ENCODE measurements at places on chromosomes 12 and 14.

DNA sequence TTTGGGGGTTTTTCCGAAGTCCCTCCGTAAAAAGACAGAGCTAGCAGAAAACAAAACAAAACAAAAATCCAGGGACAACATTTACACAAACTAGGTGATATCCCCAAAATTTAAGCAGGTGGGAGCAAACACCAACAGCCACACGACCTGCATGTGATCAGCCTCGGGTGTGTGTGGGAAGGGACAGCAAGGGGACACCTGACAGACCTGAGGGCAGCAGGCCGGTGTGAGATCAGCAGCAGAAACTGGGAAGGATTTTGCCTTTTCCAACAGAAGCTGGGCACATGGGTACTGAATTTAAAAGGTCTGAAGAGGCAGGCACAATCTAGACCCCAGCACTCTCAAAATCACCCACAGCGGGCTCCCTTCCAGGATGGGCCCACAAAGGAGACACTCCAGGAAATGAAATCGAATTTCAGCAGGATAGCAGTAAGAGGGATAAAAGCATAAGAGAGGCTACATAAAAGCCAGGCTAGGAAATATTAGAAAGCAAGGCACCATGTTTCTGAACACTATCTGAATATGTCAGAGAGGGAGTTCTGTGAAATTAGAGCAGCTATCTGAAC, 36.5 kb upstream of the SELPLG start:
- no peak for DNase-seq

DNA sequence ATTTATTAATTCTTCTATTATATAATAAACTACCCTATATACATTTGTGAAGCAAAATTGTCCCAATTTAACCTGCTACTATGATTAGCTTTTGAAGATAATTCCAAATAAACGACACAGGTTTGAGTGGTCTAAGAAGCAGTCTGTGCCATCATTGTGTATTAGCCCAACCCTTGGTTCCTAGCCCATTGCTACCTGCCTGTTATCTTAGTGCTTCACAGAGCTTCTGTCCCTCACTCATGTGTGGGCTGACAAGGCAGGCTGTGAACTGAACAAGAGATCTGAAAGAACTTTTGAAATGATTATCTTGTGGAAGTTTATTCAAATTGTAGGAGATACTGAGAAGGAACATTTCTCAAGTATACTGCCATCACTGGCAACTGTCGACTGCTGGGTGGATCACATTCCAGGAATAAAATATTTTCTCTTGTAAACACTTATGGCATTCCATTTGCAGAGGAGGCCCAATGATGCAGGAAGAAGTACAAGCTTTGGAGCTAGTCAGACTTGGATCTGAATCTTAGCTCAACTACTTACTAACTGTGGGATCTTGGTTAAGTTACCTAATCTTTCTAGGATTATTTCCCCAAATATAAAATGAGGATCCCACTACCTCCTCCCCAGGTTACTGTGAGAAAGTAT, 7.8 kb upstream of the MTERF2 start:
- DNase-seq: no peak

- no peak for DNase-seq
Measured at GRCh38 chr12:77151030-77151429, 85.7 kb upstream of the E2F7 start.

- DNase-seq: no peak
Measured at GRCh38 chr14:26873362-26873960, 275.6 kb upstream of the NOVA1 start.

GRCh38 chr14:35362911-35363374, 41.6 kb downstream of the NFKBIA start:
- DNase-seq: no peak

- DNase-seq: no peak
Measured at GRCh38 chr14:31590206-31590605, 29.0 kb downstream of the NUBPL start.

DNA sequence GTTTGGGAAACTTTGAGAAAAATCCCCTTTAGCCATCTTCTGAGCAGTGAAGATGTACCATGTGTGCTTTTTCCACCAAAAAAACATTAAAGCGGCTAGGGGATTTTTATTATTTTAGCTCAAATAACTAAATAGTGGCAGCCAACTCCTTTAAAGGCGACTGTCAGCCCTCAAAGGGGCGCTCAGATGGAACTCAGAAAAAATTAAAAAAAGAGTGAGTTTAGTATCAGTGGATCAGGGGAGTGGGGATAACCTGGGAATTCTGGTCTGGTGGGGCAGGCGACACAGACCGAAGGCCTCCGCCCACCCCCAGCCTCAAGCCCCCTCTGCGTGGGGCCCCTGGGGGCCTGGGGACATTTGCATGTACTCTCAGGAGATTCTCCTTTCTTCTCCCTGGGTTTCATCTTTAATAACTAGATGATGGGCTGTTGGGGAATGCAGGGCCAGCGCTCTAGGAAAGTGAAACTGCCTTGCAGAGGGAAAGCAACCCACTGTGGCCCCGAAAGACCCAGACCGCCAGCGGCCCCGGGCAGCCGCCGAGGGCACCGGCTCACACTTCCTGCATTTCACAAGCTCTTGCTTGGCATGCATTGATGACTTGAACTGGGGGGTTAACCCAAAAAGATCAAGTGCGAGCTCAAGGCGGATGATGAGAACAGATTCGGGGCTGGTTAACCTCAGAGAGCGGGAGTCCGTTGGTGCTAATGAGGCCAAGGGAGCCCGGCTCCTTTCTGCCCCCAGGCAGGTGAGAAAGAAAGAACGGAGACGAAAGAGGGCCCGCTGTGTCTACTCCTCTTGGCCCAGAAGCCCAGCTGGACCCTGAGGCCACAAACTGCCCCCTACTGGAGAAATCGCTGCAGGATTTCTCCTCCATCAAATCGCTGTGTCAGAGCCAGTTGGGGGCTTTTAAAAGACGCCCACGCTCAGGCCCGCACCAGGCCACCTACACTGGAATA, 7.3 kb upstream of the BATF start:
- peak; percentile 41 for DNase-seq

GRCh38 chr12:82314406-82314892, 43.7 kb downstream of the CCDC59 start:
- no peak for DNase-seq

- DNase-seq: no peak
Measured at GRCh38 chr12:92436856-92437255, 265.9 kb upstream of the PLEKHG7 start.

GRCh38 chr14:49461529-49462401, 124.4 kb downstream of the RPS29 start:
- DNase-seq: peak; percentile 83

DNA sequence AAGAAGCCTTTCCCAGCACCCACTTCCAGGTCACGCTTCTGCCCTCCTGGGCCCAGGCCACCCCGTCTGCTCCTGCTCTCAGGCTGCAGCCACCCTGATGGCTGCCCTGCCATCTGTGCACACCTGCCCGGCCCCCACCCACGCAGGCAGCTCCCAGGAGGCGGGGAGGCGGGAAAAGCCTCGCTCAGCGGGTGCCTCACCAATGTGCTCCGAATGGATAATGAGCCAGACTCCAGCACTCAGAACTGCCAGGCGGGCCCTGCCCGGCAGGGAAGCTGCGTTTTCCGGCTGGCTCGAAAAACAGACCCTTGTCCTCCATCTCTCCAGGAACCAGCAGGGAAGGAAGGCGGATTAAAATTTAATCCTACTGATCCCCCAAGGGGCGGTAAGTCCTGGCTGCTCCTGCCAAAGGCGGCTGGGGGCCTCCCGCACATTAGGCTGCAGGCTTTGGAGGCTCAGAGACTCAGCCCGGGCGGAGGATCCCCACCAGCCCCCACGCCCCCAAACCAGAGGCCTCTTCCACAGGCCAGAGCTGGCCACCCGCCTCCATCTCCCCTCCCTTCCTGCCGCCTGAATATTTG, 104.0 kb downstream of the NCOR2 start:
- no peak for DNase-seq

- DNase-seq: no peak
Measured at GRCh38 chr12:104637604-104638003, 180.9 kb downstream of the CHST11 start.

DNA sequence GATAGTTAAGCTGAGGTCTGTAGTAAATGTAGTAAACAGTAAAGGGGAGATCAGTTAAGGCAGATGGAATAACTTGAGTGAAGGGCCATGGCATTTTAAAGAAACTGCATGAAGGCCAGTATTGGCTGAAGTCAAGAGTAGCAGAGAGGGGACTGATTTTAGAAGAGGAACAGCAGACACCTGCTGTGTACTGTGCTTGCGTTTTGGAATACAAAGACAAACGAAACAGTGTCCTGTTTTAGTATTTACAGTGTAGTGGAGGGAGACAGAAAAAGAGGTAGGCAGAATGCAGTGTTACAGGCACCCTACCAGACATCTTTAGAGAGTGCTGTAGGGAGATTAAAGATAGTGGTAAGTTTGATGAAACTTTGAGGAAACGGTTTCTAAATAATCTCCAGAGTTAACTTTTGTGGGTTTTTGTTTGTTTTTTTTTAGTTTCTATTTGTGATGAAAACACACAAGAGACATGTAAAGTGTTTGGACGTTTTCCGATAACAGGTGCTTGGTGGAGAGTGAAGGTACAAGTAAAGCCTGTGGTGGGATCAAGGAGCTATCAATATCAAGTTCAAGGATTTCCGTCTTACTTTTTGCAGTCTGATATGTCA, 2.1 kb downstream of the HELB start:
- peak; percentile 13 for DNase-seq

DNA sequence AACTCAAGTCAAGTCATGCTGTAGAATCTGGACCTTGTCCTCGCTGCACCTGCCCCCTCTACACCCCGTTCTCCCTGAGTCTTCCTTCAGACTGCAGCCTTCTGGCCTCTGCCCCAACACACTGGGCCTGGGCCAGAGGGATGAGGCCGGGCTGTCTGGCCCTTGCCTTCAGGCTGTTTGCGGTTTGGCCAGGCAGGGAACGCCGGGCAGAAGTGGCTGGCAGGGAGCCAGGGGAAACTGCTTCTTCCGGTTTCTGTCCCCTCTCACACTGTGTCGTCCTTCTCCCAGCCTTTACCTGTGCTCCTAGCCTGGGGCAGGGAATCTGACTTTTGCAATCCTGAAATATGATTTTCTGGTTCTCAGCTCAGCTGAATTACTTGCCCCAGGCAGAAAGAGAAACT, 13.5 kb downstream of the DGLUCY start:
- DNase-seq: no peak

- no peak for DNase-seq
Measured at GRCh38 chr14:30779210-30779609, 95.1 kb upstream of the COCH start.

DNA sequence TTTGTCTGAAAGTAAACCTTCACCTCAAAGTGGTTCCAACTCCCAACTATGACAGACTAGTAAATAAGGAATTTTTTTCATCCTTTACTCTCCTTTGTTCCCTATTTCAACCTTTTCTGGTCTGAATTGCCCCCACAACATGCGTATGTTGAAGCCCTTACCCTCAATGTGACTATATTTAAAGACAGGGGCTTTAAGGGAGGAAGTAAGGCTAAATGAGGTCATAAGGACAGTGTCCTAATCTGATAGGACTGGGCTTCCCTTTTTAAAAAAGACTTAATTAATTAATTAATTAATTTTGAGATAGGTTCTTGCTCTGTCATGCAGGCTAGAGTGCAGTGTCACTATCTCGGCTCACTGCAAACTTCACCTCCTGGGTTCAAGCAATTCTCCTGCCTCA, 86.3 kb downstream of the VCPKMT start:
- no peak for DNase-seq

GRCh38 chr14:49924852-49925251, 32.0 kb downstream of the ARF6 start:
- no peak for DNase-seq

DNA sequence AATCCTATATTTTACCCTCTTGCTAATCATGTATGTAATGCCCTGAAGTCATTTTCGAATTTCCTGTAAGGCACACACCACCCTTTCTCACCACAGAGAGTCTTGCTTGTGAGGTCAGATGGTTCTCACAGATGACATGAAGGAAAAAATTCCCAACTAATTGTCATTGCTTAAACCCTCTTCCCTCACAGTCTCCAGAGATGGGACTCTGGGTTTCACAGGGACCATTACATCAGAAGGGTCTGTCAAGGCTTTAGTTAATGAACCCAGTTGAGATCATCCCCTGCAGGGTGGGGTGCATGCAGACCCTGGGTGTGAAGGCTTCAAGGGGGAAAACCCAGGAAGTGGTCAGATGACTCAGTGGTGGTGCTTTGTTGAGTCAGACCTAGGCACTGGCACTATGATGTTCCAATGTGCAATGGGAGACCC, 229.6 kb downstream of the BCAT1 start:
- peak; percentile 15 for DNase-seq

DNA sequence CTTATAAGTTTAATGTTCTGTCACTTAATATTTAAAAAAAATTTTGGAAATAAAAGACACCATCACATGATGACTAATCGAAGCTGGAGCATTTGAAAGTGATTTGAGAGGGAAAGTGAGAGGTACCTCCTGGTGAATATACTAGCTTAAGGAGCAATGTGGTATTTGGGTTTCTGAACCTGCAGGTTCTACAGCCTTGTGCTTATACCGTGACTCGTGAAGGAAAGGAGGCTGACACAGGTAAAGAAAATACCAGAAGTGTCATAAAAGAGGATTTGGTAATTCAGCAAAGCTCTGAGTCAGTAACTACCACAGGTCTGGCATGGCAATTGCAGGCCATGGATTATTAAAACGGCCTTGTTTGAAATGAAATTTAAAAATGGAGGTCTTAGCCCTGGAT, 151.0 kb downstream of the SLC38A4 start:
- no peak for DNase-seq

- DNase-seq: no peak
Measured at GRCh38 chr14:59816941-59817340, 53.6 kb downstream of the RTN1 start.

- no peak for DNase-seq
Measured at GRCh38 chr12:10537721-10538120, 32.0 kb downstream of the EIF2S3B start.

DNA sequence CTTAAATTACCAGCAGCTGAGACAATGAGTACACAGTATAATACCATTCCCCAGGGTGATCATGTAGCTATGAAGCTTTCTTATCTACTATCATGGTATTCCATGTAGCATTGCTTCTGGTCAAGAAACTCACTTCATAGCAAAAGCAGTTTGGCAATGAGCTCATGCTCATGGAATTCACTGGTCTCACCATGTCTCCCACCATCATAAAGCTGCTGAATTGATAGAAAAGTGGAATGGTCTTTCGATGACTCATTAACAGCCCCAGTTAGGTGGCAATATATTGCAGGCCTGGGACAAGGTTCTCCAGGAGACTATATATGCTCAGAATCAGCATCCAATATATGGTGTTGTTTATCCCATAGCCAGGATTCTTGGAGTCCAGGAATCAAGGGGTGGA, 553.7 kb downstream of the FOXG1 start:
- DNase-seq: no peak
